ENCODE measurements at places on chromosomes 5 and 9.

DNA sequence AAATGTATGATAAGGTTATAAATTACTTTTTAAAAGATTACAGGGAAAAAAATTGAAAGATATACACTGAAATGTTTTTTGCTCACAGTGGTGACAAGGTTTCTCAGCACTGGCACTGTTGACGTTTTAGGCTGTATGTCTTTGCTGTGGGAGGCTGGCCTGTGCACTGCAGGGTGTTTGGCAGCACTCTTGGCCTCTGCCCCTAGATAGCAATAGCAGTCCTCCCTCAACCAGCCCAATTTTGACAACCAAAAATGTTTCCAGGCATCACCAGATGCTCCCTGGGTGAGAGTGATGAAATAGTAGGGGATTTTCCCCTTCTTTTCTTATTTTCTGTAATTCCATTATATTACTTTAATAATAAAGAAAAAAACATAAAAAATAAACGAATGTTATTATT lies 3.3 kb downstream of the CD274 start:
- DNase-seq: no peak

DNA sequence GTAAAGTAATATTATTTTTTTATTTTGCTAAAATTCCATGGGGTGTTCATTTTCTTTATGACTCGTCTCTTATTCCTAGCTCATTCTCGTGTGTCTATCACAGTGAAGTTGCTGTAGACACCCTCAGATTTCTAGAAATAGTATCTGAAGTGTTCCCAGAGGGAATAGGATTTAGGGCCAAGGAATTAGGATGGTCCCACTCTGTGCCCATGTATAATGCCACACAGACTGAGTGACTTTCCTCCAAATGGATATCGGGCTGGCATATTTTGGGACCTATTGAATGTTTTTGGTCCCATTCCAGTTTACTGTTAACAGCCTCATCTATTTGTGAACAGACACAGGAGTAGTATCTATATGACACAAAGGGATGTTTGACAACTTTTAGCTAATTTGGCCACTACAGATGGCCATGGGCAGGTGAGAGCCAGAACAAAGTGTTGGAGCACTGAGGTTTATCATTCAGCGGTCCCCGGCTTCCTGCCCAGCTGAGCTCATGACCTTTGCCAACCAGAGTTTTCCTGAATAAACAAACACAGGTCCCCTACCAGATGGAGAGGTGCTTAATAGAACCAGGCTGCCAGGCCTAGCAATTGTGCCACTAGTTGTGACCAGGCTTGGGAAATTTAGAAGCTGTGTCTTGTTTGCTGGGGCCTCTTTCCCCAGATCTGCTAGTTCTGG lies 46.9 kb downstream of the MAP1B start:
- DNase-seq: no peak

DNA sequence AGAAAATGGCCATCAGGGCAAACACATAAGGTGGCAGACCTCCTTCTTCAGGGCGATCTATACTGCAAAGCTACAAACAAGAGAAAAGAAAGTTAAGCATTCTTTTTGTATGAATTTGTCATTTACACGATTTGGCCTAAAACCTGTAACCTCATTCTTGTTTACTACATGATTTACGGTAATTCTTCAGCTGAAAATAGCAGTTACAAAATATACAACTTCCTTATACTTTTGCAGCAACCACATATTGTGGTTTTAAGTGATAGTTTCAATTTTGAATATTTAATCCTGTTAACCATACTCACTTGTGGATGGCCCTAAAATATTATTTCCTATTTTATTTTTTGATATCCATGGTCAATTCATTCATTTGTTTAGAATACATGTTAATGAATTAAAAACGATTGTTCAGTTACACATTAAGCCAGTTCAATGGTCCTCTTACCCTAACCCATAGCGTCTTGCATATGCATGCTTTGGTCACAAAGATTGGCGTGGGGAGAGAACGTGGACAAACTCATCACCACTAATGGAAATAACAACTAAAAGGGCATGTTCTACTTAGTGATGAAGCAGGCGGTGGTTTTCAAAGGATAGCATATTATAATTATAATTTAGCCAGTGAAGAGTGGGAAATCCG lies 16.6 kb downstream of the TUT7 start:
- DNase-seq: no peak

- DNase-seq: no peak
These were observed 99.8 kb downstream of the ZNF462 start for GRCh38 chr9:106962615-106963363.

- DNase-seq: no peak
These were observed 154.0 kb downstream of the PIK3R1 start for GRCh38 chr5:68369457-68370125.

DNA sequence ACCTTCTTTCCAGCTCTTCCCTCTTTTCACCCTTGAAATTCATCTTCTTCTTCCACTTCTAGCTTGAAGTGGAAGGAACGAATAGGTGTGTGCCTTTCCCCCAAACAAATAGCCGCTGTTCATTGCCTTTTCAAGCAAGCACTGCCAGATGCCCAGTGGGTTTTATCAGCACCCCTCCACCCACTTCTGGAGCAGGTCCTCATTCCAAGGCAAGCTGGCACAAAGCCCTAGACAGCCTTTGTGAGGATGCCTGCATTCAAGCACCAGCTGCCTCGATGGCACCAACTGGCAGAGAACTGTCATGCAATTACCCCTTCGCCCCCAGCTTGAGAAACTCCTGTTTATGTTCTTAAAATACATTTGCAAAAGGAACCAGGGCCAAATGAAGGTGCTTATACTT lies 36.5 kb downstream of the SERINC5 start:
- no peak for DNase-seq

DNA sequence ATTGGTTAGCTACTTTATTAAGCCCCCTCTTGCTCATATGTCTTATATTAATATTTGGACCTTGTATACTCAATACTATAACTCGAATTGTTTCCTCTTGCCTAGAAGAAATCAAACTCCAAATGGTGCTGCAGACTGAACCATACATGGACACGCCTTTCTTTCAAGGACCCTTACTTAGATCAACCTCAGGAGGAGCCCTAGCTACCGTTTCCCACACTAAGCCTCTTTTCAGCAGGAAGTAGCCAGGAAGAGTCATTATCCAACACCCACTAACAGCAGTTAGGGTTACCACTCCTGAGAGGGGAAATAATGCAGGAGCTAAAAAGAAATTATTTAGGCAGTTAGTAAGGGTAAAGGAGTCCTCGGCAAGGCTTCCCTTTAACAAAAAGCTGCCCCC lies 243.8 kb upstream of the PUM3 start:
- DNase-seq: no peak
